ENCODE measurements at places on chromosomes 1 and 21. TPM values are rescaled to one million over a fixed set of nuclear protein-coding genes. Genes with fewer than 3 reads are reported as not detected.

Gene L1TD1
- not detected for total RNA-seq

Gene RABGGTB
- 80.6 TPM for total RNA-seq

Gene IL22RA1
- total RNA-seq = 4.2 TPM

Gene UBE2U
- not detected for total RNA-seq

Gene RIPK4
- 30.1 TPM for total RNA-seq

Gene SERBP1
- 339 TPM for total RNA-seq

Gene NKAIN1
- total RNA-seq = not detected

Gene CCDC17
- total RNA-seq = 5.6 TPM

Gene LRRC39
- total RNA-seq = 0.85 TPM

All from PC-9 (cell line).